ENCODE measurements at places on chromosomes 11 and 22.

- DNase-seq: no peak
These were observed 12.6 kb downstream of the SLC43A1 start for GRCh38 chr11:57502870-57503269.

- no peak for DNase-seq
These were observed 80.8 kb downstream of the HORMAD2 start for GRCh38 chr22:30161051-30161469.

GRCh38 chr11:37946155-37946766, 1348.2 kb upstream of the RAG2 start:
- DNase-seq: peak; percentile 29

DNA sequence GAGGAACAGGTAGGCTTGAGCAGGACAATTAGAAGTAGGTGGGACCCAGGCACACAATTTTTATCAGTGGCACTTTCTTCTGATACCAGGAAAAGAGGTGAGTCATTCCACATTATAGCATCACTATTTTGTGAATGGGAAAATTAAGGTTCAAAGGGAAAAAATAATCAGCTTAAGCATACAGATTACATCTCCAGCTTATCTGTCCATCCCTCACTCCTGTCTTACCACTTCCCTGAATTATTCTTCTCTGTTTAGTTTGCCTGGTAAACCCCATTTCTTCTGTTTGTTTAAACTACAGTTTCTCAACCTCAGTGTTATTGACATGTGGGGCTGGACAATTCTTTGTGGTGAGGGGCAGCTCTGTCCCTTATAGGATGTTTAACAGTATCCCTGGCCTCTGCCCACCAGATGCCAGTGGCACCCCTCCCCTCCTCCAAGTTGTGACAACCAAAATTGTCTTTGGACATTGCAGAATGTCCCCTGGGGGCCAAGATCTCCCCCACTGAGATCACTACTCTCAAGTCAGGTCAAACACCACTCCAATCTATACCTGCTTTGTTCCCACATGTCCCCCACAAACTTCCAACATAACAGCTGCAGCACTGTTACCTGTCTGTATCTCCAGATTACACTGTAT, 8.5 kb upstream of the XBP1 start:
- no peak for DNase-seq

DNA sequence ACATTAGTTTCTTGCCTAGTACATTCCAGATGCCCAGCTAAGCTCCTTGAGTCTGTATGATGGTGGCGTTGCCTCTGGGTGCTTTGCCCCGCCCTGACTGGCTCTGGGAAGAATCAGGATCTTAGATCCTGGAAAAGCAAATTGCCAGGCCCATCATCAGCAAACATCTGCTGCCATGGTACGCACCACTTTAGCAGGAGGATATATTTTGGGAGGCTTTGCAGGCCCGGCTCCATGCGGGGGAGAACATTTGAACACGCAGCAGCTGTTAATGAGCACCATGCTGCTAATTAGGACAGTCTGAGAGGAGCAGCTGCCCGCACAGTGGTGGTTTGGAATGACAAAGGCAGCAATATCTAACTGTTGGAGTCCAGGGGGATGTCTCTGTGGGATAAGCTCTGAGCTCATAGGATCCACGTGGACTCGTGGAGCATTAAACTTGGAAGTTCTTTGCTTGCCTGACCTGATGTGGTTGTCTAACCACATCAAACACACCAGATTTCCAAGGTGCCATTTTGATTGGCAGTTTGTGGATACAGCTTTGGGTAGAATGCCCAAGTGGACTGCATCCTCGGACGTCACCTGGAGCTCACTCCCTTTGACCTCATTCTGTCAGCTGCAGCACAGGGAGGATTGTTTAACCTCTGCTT, 217.0 kb upstream of the ZBED5 start:
- no peak for DNase-seq
